ENCODE measurements at places on chromosomes 4 and X.
A peak's percentile ranks its signal among the peaks of the same experiment; 100 is the strongest.

- DNase-seq: no peak
These were observed 12.9 kb upstream of the ZCCHC4 start for GRCh38 chr4:25299476-25300203.

- DNase-seq: no peak
These were observed 19.9 kb downstream of the SEPTIN11 start for GRCh38 chr4:76969495-76969894.

- DNase-seq: no peak
These were observed 242.7 kb upstream of the NWD2 start for GRCh38 chr4:37001688-37002436.

DNA sequence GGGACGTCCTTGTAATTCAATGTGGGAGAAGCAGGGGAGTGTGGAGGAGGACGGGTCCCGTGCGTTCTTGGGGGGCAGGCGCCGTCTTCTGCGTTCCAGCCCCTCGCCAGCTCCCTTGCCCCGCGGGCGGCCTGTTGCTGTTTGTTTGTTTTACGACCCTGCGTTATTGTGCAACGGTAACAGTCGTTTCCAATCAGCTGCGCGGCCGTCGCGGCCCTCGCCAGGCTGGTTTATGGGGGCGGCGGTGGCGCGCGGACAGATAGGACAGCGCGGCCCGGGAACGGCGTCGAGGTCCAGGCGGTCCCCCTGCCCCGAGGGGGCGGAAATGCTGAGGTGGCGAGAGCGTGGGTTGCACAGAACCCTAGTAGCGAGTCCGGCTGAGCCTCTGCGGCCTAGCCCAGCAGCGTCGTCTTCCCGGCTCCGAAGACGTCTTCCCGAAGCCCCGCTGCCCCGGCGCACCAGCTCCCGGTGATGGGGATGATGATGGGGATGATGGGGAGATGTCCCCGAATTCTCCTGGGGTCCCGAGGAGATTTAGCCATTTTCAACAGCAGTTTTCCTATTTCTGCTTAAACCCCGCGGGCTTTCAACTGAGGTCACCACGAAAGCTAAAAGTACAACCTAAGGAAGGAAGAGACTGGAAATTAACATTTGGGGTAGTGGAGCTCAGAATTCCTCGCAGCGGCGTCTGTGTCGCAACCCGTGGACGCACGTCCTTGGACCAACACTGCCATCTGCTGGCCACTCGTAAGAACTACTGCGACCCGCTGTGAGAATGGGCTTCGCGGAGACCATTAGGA, 4.8 kb downstream of the PDGFRA start:
- DNase-seq: peak; percentile 62

- DNase-seq: no peak
These were observed 31.0 kb upstream of the BEX4 start for GRCh38 chrX:103183912-103184311.

DNA sequence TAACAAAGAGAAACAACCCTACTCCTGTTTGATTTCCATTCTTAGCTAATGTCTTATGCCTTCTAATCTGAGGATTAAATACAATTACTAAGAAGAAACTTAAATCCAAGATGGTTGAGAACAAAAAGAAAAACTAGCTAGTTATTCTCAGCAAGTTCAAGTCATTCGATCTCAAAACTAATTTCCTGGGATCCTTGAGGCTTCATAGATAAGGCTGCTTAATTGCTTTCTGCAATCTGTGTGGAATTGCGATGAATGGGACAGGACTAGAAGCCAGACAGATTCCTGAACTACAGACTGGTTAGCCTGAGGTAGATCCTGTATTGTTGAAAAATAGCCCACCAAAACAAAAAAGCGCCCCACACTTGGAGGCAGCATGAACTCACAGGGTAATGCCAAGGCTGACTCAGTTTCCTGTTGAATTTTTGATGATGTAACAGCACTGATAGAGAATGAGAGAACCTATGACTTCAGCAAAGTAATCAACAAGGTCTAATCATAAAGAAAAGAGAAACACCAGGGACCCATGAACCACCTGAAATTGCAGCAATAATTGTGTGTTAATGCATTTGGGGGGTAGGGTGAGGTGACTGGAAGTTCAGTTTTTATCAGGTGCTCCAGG, 33.9 kb downstream of the KLHL15 start:
- DNase-seq: no peak

DNA sequence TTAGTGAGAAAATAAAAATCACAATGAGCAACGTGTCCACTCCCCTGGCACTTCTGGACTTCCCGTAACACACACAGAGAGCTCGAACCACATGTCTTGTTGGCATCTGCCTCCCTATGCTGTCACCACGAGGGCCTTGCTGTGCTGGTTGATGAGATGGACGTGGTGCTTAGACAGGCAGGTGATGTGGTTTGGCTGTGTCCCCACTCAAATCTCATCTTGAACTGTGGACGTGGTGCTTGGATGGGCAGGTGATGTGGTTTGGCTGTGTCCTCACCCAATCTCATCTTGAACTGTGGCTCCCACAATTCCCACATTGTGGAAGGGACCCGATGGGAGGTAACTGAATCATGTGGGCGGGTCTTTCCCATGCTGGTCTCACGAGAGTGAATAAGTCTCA, 40.0 kb downstream of the FGFRL1 start:
- DNase-seq: no peak

DNA sequence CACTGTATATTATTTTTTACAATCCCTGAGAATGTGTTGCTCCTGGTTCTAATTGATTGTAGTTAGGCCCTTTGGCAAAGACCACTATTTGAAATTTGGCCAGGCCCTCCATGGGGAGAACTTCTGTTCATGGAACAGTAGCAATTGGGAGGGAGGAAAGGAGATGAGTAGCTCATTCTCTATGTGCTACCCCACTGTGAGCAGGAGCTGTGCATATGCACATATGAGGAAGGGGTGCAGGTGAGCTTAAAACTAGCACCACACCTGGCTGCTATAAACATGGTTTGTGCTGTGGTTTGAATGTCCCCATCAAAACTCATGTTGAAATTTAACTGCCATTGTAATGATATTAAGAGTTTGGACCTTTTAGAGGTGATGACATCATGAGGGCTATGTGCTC, 1483.2 kb downstream of the PCDH7 start:
- no peak for DNase-seq

DNA sequence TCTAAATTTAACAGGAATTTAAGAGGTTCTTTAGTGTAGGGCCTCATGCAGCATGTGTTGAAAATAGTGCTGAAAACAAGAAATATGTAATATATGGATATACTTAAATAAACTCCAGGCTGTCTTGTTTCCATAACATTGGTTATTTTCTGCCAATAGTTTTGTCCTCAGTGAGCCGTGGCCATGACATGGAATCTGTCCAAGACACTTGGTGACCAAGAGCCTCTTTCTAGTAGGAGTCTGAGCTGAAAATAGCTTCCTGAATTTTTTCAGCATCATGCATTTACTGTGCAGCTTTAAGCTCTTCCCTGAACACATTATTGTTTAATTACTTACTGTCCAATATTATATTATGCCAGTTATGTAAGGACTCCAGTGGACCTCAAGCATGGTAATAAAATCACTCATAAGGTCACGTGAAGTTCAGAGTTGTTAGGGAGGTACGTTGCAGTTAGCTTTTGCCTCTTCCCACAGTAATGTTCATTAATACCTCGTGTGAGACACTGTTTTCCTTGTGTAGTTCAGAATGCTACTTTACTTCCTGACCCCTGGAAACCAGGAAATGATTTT, 488.2 kb downstream of the GRID2 start:
- DNase-seq: no peak

GRCh38 chr4:70632028-70632427, 3.5 kb downstream of the ENAM start:
- no peak for DNase-seq

- DNase-seq: no peak
These were observed 157.5 kb upstream of the ATP6AP2 start for GRCh38 chrX:40423299-40423698.

Data from stimulated activated CD4-positive, alpha-beta T cell treated with anti-CD3 and anti-CD28 coated beads, Interleukin-1b, Interleukin-23, amount 100 ng/mL, for 4 hours (primary cell).